Activated T-cell treated with anti-CD3 and anti-CD28 coated beads for 4 hours (primary cell): ENCODE measurements at places on chromosomes 1 and 21.

DNA sequence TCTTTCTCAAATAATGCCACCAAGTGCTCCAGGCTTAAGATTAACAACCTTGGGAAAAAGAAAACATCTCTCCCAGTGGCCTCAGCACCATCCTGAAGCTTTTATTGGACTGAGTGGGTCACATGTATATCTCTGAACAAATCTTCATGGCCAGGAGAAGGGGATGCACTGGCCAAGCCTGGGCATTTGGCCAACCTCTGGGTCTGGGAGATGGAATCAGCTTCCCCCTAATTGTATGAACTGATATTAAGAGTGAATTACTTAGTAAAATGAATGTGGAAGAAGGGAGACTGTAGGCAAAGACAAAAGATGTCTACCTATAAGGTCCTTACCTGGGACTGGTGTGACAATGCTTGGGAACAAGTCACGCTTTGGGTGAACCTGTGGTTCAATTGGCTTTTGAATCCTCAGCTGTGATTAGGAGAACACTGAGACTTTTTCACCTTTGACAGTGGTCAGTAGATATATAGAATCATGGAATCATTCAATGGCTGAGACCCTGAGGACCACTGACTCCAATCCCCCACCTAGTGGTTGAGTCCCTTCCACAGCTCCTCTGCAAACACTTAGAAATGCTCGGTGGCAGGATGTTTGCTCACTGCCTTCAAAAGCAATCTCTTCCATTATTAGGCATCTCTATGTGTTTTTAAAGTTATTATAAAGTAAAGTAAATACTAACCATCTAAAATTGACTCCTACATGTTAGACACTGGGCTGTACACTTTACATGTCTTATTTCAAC lies 102.6 kb upstream of the ATP1A1 start:
- no peak for DNase-seq

GRCh38 chr1:59128784-59129227 lies 168.1 kb upstream of the FGGY start:
- DNase-seq, result no peak

DNA sequence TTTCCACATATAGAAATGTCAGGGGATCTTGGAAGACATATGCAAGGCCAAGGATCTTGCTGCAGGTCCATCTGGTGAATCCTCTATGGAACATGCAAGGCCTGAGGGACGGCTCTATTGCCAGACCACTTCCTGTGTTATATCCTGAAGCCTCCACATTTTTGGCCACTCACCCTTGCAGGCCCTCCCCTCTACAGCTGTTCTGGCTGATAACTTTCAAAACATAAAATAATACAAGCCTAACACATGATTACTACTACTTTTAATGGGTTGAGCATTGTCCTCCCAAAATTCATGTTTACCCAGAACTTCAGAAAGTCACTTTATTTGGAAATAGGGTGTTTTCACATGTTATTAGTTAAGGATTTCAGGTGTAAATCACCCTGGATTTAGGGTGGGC lies 18.5 kb upstream of the LYPLAL1 start:
- no peak for DNase-seq

DNA sequence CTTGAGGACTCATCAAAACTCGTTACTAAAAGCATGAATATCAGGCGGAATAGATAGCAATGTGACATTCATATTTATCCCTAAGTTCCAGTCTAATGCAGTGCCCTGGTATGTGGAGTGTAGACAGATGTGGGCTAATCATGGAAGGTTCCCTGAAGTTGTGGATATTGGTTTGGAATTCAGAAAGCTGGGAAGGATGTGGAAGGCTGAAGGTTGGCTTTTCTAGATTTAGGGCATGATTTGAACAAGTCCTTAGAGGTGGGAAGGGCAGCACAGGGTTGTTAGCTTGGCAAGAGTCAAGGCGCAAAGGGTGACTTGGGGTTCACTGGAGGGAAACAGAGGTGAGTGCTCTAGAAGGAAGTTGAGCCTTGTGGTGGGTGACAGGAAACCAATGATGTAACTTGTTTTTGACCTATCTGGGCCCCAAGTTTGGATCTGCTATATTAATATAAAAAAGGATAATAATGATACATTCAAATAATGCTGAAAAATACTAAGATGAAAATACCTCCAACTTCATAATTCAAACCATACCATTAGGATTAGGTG lies 21.9 kb downstream of the LGALS8 start:
- no peak for DNase-seq

DNA sequence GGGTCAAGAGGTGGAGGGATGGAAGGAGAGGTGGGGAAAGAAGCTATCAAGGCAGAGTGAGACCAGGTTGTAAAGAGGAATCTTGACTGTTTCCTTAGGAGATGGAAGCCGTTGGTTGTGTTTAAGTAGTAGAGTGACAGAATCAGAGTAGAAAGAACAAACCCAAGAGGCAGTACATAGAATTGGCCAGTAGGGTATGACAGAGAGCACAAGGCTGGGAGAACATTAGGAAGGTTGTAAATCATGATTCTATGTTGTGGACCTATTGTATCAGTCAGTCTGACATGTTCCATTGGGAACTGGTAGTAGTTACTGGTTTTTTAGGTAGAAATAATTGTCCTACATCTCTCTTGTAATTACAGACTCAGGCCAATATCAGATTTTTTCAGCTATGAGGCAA lies 486.9 kb upstream of the USP24 start:
- DNase-seq, result no peak

- DNase-seq, result no peak
Measured at GRCh38 chr1:201795066-201795465, 33.9 kb upstream of the IPO9 start.

DNA sequence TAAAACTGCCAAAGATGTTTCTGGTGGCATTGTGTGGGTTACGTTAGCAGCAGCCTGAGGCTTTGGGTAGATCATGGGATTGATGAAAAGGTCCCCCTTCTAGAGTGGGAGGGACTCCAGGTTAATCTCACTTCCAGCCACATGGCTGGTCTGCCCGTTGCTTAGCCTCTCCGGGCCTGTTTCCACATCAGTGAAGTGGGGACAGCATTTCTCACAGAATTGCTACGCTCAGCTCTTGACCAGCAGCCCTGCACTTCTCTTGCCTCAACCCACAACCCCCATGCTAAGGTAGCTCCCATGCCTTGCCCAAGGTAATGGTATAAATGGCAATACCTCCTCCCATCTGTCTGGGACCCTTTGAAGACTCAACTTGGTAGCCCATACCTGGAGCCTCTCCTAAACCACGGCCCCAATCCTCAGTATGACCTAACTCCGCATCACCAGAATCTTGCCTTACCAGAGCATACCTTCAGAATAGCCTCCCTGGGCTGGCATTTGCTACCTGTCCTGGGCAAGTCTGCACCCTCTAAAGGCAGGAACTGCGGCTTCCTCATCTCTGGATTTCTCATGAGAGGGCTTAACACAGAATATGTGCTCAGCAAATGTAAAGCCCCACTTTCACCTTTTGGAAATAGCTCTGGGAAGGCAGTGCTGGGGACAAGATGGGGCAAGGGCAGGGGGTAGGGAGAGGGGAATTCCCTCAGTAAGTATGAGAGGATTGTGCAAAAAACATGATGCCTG lies 10.9 kb upstream of the GUCA2A start:
- DNase-seq, result no peak

DNA sequence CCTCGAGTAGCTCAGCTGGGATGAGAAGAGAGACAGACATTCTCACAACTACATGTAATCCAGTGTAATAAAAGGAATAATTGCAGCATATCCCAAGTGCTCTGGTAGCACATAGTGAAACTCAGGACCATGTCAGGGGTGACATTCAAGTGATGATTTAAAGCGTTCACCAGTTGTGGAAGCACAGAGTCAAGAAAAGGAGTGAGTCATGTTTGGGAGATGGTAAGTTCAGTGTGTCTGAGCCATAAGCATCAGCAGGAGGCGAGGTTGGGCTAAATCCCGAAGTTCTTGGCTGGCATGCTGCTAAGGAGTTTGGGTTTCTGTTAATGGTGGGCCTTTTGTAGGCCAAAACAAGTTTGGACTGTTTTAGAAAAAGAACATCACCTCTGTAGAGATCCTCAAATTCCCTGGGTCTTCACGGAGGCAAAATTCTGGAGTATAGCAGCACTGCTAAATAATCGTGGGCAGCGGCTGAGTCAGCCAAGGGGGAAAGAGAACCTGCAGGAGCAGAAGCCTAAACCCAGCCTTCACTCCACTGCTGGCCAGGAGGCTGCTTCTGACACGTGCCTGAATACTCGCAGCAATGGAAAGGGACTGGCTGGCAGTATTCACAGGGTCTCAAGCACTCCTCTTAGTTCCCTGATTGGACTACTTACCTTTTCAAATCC lies 7.2 kb upstream of the NHLH1 start:
- no peak for DNase-seq

DNA sequence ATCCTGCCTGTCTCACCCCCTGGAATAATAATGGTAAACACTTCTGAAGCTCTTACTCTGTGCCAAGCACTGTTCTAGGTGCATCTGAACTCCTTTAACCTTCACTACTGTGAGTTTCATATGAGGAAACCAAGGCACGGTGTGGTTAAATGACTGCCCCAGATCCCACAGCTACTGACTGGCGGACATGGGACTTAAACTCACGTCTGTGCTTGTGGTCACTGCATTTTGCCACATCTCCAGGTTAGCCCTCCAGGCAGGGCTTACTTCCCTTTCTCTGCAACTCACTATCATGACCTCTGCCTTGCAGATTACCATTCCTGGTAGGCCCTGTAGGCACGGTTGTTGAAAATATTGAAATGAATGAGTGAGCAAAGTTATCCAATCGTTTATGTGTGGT lies 83.4 kb downstream of the ADSS2 start:
- no peak for DNase-seq

DNA sequence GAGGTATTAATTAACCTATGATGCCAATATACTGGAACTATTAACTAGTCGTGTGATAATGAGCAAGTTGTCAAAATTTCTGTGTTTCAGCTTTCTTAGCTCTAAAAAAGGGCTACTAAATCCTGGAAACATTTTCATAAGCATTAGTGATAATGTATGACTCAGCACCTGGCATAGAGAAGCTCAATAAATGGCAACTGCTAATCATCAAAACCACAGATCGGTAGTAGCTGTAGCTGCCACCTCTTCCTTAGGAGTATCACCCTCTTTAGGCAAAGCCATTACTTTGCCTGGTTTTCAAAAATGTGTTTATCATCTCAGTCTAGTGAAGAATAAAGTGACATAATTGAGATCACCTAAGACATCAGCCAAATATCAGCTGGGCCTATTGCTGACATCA lies 75.5 kb downstream of the TPR start:
- DNase-seq, result no peak

DNA sequence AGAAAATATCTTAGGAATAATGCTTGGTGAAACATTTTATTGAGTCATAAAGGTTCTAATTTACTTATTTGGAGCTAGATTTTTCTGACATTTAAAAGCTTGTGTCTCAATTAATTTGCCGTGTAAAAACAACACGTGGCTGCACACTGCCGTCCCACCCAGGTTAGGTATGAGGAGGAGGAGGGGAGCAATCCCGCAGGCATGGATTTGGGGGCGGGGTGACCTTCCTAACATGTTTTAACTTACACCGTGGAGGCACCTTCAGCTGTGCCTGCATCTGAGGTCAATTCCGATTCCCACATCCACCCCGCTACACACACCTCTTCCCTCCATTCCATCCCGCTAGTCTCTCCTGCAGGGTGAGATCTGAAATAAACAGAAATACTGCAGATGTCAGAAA lies 28.5 kb upstream of the UMODL1 start:
- no peak for DNase-seq

DNA sequence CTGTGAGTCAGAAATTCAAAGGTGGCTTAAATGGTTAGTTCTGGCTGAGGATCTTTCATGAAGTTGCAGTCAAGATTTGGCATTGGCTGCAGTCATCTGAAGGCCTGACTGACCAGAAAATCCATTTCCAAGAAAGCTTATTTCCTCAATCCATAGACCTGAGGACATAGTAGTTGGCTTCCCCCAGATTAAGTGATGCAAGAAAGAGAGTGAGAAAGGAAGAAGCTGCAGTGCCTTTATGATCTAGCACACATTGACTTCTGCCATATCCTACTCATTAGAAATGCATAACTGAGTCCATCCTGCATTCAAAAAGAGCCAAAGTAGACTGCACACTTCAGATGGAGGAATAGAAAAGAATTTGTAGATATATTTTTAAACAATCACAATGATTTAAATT lies 222.6 kb downstream of the COL24A1 start:
- no peak for DNase-seq

- DNase-seq, result no peak
Measured at GRCh38 chr1:64343105-64343822, 126.7 kb upstream of the CACHD1 start.
